ENCODE measurements at places on chromosomes 11 and 22.

DNA sequence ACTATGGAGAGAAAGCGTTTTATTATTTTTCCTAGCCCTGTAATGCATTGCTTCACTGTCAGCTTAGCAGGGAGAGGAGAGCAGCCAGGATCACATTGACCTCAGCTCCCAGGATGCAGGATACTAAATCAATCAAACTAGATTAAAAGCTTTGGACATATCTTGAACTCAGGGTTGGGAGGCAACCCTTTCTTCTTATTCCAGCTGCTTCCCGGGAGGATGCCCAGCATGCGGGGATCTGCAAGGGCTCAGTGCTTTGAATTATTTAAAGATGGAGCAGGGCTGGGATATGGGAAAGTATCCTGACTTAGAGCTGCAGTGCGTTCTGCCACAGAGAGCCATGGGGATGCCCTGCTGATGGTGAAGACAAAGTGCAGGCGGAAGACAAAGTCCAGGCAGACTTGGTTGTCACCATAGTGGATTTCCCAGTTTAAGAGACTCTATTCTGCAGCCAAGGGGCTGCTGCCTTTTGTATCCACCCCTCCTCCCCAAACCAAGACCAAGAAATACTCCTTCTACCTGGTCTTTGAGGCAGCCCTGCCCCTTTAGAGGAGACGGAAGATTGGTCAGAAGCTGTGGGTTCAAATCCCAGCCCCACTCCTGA lies 1035.0 kb downstream of the TBC1D22A start:
- no peaks in the 10 kb centered on the region for H3K4me1 ChIP-seq
- DNase-seq: peak; percentile 31
- no peaks in the 10 kb centered on the region for H3K36me3 ChIP-seq
- no peak overlapping the region for H3K4me3 ChIP-seq
- no peak overlapping the region for H3K27ac ChIP-seq

GRCh38 chr22:44597616-44598015 lies 99.6 kb upstream of the RTL6 start:
- no peak for DNase-seq
- no peaks in the 10 kb centered on the region for H3K27me3 ChIP-seq
- H3K36me3 ChIP-seq: no peaks in the 10 kb centered on the region
- H3K27ac ChIP-seq: no peak overlapping the region
- H3K4me1 ChIP-seq: no peaks in the 10 kb centered on the region
- H3K4me3 ChIP-seq: no peak overlapping the region

- no peaks in the 10 kb centered on the region for H3K27me3 ChIP-seq
- H3K27ac ChIP-seq: no peak overlapping the region
- no peak overlapping the region for H3K4me3 ChIP-seq
- H3K36me3 ChIP-seq: no peaks in the 10 kb centered on the region
These were observed 14.8 kb downstream of the MOB2 start for GRCh38 chr11:1471736-1472135.

DNA sequence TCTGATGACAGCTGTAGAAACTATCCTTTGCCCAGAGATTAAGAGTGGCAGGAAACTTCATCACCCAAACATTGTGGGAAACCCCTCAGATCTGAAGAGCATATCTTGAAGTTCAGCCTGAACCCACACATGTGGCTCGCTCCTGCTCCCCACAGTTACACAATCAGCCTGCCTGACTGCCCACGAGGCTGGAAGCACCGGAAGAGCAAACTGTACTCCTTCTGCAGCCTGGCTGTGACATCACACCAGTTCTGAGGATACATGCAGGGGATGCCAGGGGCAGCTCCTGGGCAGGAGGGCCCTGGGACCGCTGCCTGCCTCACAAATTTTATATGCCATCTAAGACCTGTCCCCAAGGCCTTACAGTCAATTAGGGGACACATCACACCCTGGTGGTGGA lies 444.4 kb downstream of the BUD13 start:
- no peak overlapping the region for H3K4me3 ChIP-seq
- DNase-seq: no peak
- no peaks in the 10 kb centered on the region for H3K4me1 ChIP-seq
- no peaks in the 10 kb centered on the region for H3K27me3 ChIP-seq

GRCh38 chr11:77471558-77472193 lies 2.2 kb downstream of the PAK1 start:
- H3K4me1 ChIP-seq: no peaks in the 10 kb centered on the region
- H3K27ac ChIP-seq: no peak overlapping the region
- no peak overlapping the region for H3K4me3 ChIP-seq
- H3K36me3 ChIP-seq: no peaks in the 10 kb centered on the region
- no peak for DNase-seq
- no peaks in the 10 kb centered on the region for H3K27me3 ChIP-seq

All from SJSA1 (cell line).